NCI-H1092 (cell line): ENCODE measurements at places on chromosomes 2 and 18.

DNA sequence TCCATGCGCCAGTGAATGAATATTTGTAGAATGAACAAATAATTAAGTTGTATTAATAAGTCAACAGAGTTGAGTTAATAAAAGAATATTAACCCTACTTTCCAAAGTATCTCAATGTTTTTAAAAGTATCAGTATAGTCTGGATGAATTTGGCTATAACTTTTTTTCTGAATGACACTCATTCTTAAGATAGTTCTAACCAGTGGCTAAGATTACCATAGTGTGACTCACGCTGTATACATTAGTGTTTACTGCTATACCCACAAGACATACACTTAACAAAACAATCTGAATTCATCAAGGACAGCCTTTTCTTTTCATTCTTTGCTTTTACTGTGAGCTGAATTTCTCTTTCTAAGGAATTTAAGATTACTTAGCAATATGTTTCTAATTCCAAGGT lies 77.0 kb upstream of the PDE1A start:
- no peak for DNase-seq

DNA sequence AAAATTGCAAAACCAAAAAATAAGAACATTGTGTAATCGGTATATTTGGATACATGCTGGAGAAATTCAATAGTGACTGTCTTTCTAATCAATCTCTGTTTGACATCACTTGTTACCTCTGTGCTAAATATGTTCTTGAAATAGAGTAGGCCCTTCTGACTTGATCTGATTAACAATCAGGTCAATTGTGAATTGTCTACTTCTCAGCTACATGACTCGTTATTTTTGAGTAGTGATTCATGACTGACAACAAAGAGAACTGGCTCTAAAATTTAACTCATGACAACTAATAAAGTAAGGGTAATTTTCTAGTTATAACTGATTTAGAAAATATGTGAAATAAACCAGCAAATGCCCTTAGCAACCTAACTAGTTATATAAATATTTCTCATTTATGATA lies 312.1 kb downstream of the TMX3 start:
- no peak for DNase-seq

DNA sequence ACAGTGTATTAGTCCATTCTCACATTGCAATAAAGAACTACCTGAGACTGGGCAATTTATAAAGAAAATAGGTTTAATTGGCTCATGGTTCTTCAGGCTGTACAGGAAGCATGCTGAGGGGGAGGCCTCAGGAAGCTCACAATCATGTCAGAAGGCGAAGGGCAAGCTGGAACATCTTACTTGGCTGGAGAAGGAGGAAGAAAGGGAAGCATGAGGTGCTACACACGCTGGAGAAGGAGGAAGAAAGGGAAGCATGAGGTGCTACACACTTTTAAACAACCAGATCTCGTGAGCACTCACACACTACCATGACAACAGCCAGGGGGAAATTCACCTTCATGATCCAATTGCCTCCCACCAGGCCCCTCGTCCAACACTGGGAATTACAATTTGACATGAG lies 95.3 kb upstream of the FAM110C start:
- no peak for DNase-seq

- no peak for DNase-seq
These were observed 188.7 kb upstream of the SIX3 start for GRCh38 chr2:44752761-44753160.

GRCh38 chr18:677951-678381 lies 20.5 kb downstream of the TYMS start:
- no peak for DNase-seq

GRCh38 chr2:143162123-143162837 lies 33.1 kb downstream of the ARHGAP15 start:
- DNase-seq: peak; percentile 40

- DNase-seq: no peak
These were observed 98.7 kb downstream of the FEZ2 start for GRCh38 chr2:36499128-36499820.

DNA sequence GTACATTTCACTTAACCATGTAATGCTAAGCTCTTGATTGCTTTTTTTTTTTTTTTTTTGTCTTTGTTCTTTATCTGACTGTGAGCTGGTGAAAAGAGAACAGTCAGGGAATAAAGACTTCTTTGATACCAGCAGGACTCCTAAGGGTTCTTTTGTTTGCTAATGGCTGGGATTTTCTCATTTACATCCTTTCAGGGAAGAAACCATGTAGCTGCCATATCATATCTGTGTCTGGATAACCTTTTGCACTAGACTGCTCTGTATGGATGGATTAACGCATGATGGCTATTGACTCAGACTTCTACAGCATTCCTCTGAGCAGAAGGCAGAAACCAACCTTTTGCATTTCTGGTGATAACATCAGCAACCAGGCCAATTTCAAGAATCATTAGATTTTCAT lies 504.0 kb downstream of the LRRTM4 start:
- no peak for DNase-seq

DNA sequence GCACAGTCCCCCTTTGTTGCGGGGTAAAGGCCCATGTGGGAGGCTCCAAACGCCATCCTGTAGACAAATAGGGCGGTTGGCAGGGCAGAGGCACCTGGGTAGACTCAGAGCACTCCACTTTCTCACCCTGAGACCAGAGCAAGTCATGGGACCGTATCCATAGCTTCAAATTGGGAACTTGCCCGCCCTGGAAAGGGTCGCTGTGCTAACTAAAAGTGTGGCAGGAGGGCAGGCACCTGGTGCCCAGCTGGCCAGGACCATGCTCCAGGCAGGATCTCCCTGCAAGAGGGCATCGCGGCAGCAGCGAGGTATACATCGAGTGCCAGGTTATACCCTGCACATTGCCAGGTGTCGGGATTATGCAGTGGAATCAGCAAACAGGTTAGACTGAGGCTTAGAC lies 20.8 kb upstream of the SCLY start:
- no peak for DNase-seq

DNA sequence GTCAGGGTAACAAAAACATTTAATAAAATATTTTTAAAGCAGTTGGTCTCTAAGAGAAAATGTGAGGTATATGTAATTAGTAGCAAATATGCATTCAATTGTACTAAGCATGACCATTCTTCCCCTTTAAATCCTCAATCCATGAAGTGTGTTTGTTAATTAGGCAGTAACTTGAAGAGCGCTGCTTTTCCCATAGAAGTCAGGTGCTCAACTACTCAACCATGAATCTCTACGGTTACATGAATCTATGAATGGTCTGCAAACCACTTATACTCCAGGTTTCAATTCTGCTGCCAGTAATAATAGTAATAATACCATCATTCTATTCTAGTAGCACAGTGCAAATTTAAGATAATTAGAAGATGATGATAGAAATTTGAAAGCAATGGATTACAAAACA lies 55.8 kb downstream of the SLC8A1 start:
- DNase-seq: peak; percentile 57

DNA sequence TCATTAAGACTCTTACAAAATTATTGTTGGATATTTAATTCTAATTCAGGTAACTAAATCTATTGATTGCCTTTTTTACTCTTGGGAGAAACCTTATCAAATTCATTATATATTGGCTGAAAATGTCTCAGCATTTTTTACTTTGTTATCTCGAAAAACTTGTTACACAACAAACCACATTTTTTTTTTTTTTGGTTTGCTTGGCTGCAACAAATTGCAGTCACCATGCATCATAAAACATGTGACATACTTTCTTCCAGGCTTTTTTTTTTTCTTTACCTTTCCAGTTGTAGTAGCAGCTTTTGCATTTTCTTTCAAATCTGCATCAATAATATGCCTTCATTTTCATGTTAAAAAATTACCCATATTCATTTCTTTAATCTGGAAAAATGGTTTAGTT lies 186.7 kb downstream of the TDRD15 start:
- no peak for DNase-seq

DNA sequence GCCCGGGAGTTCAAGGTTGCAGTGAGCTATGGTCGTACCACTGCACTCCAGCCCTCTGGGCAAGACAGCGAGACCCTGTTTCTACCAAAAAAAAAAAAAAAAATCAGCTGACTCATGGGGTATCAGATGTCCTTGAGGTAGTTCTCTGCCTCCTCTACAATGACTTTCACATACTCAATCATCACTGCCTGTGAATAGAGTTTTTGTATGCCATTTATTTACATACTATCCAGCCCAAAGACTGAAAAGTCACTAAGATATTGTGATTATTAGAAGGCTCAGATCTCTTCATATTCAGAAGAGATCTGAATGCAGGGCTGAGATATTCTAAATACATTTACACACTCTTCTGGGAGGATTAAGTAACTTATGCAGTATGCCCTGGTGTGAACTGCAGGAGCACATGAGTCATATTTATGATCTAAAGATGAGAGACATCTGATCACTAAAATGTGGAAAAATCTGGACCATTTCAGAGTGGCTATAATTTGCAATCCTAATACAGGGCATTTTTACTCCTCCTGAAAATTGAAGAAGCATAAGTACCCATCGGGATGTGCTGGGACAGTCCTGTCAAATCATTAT lies 38.9 kb downstream of the KLF7 start:
- no peak for DNase-seq

- no peak for DNase-seq
These were observed 3.0 kb upstream of the OSR1 start for GRCh38 chr2:19361325-19361990.

- no peak for DNase-seq
These were observed 712 bp upstream of the LRRTM4 start for GRCh38 chr2:77522888-77523287.

- no peak for DNase-seq
These were observed 105.2 kb downstream of the LYPD6B start for GRCh38 chr2:149143734-149144133.

- DNase-seq: no peak
These were observed 4.9 kb downstream of the DARS1 start for GRCh38 chr2:135980434-135981079.

- no peak for DNase-seq
These were observed 273.3 kb upstream of the TCF4 start for GRCh38 chr18:55861266-55861665.

DNA sequence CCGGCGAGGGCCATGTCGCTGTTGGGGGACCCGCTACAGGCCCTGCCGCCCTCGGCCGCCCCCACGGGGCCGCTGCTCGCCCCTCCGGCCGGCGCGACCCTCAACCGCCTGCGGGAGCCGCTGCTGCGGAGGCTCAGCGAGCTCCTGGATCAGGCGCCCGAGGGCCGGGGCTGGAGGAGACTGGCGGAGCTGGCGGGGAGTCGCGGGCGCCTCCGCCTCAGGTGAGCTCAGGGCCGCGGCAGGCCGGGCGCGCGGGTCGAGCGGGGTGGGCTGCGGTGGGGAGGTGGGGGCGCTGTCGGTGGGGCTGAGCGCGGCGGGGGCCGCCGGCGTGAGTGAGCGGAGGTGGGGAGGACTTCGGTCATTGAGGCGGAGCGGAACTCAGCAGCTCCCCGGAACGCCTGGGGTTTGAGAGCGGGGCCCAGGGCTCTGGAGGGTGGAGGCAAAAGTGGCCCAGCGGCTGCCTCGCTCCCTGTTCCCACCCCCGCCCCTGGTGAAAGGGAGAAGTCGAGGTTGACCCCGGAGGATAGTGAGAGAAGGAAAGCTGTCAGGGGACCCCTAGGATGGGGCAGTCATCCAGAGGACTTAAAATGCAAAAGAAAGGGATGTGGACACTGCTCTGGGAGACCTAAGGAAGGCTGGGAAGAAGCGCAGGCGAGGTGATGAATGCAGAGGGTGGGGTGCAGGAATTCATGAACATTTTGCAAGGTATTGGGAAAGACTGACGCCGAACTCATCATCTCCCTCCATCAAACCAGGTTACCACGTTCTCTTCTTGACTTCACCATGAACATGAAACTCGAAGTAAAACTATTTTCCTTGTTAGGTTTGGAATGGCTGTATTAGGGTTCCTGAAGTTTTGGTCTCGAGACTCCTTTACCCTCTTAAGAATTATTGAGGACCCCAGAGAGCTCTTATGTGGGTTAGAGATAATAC lies 633 bp downstream of the MALT1 start:
- DNase-seq: peak; percentile 51
